ENCODE measurements at places on chromosomes 1 and 21.

DNA sequence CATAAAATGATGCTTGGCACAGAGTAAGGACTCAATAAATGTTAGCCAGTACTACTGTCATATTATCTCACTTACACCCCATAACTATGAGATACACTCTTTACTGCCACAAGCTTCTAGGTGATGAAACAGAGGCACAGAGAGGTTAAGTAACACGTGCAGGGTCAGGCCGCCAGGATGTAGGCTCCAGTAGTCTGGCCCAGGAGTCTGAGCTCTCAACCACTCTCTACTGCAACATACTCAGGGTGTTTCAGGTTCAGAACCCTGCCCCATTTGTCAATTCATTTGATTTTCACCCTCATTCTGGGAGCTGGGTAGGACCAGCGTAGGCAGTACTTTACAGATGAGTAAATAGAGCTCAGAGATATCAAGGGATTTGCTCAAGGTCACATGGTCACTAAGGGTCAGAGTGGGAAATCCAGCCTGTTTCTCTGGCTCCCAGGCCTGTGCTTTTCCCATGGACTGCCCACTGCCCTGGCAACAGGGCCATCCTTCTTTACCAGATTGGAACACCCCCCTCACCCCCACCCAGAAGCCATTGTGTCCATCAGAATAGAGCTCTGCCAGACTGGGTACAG lies 21.2 kb downstream of the IQGAP3 start:
- H3K4me3 ChIP-seq = no peak overlapping the region
- no peaks in the 10 kb centered on the region for H3K36me3 ChIP-seq
- no peak for DNase-seq
- peaks cover 58% of the 10 kb centered on the region for H3K4me1 ChIP-seq
- no peaks in the 10 kb centered on the region for H3K27me3 ChIP-seq

DNA sequence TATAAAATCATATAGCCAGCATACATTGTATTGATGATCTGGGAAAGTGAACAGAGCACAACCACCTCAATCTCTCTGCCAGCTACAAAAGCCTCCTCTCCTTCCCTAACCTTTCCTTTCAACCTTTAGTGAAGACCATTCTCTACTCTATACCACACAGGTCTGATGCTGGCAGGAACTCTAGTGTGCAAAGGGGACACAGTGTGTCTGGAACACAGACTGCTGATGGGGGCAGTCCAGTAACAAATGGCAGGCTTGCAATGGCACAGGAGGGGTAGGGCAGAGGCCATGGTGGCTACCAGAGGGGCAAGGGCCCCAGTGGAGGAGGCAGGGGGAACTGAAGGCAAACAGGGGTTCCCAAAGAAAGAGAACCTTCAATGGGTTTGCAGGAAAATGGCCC lies 37.0 kb downstream of the CEP170 start:
- H3K4me1 ChIP-seq = peaks cover 7% of the 10 kb centered on the region
- H3K4me3 ChIP-seq = no peak overlapping the region
- no peaks in the 10 kb centered on the region for H3K27me3 ChIP-seq
- H3K27ac ChIP-seq = peak overlapping the region; percentile 47
- peaks cover 48% of the 10 kb centered on the region for H3K36me3 ChIP-seq

- no peak overlapping the region for H3K27ac ChIP-seq
- no peak for DNase-seq
- peaks cover 50% of the 10 kb centered on the region for H3K27me3 ChIP-seq
- H3K4me1 ChIP-seq = peaks cover 11% of the 10 kb centered on the region
- peak overlapping the region; percentile 89 for H3K4me3 ChIP-seq
Measured at GRCh38 chr1:230869500-230869899, 1.2 kb upstream of the C1orf198 start.

- H3K36me3 ChIP-seq = peaks cover 5% of the 10 kb centered on the region
- DNase-seq = no peak
- peaks cover 1% of the 10 kb centered on the region for H3K4me1 ChIP-seq
- no peak overlapping the region for H3K27ac ChIP-seq
- H3K27me3 ChIP-seq = no peaks in the 10 kb centered on the region
Measured at GRCh38 chr21:36524477-36524876, 44.6 kb upstream of the CLDN14 start.

- no peaks in the 10 kb centered on the region for H3K27me3 ChIP-seq
- DNase-seq = no peak
- no peak overlapping the region for H3K4me3 ChIP-seq
- H3K27ac ChIP-seq = no peak overlapping the region
Measured at GRCh38 chr1:119410961-119411360, 4.0 kb upstream of the HSD3B2 start.

- no peak for DNase-seq
- H3K27me3 ChIP-seq = no peaks in the 10 kb centered on the region
- H3K4me3 ChIP-seq = no peak overlapping the region
- H3K36me3 ChIP-seq = peaks cover 76% of the 10 kb centered on the region
- H3K4me1 ChIP-seq = peaks cover 59% of the 10 kb centered on the region
Measured at GRCh38 chr1:221728037-221728505, 13.8 kb downstream of the DUSP10 start.

DNA sequence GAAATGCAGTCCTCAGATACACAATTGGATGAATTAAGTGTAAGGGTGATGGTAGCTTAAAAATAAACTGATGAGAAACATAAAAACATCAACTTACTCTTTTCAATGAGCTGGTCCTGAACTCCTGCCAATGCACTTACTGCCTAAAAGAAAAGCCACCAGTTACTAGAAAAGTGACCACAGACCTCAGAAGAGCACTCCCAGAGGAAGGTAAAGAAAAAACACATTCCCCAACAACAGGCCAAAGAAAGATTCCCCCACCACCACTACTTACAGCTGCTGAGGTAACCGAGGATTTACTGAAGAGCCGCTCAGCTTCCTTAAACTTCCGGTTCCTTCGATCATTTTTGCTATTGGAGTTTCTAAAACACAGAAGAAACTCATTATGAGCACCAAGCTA lies 5.4 kb downstream of the MEAF6 start:
- no peak overlapping the region for H3K4me3 ChIP-seq
- no peak for DNase-seq
- H3K27ac ChIP-seq = no peak overlapping the region
- H3K27me3 ChIP-seq = no peaks in the 10 kb centered on the region
- H3K4me1 ChIP-seq = peaks cover 29% of the 10 kb centered on the region
- peaks cover 48% of the 10 kb centered on the region for H3K36me3 ChIP-seq

DNA sequence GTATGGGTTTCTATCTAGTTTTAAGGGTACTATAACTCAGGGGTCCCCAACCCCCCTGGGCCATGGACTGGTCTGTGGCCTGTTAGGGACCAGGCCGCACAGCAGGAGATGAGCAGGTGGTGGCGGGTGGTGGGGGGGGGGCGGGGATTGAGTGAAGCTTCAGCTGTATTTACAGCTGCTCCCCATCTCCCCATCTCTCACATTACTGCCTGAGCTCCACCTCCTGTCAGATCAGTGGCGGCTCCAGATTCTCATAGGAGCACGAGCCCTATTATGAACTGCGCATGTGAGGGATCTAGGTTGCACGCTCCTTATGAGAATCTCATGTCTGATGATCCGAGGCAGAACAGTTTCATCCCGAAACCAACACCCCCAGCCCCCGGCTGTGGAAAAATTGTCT lies 95.1 kb upstream of the SLC45A1 start:
- no peak overlapping the region for H3K27ac ChIP-seq
- H3K27me3 ChIP-seq = peaks cover 46% of the 10 kb centered on the region
- H3K4me3 ChIP-seq = no peak overlapping the region
- H3K36me3 ChIP-seq = peaks cover under 1% of the 10 kb centered on the region
- H3K4me1 ChIP-seq = peaks cover 5% of the 10 kb centered on the region
- no peak for DNase-seq

GRCh38 chr1:109198043-109198695 lies 15.5 kb upstream of the SARS1 start:
- H3K27me3 ChIP-seq = peaks cover 6% of the 10 kb centered on the region
- no peak for DNase-seq
- peaks cover 32% of the 10 kb centered on the region for H3K4me1 ChIP-seq
- no peak overlapping the region for H3K4me3 ChIP-seq
- H3K36me3 ChIP-seq = no peaks in the 10 kb centered on the region

GRCh38 chr1:83960669-83961277 lies 38.2 kb downstream of the TTLL7 start:
- H3K4me3 ChIP-seq = no peak overlapping the region
- H3K36me3 ChIP-seq = no peaks in the 10 kb centered on the region
- DNase-seq = no peak
- no peaks in the 10 kb centered on the region for H3K4me1 ChIP-seq
- H3K27ac ChIP-seq = no peak overlapping the region
- H3K27me3 ChIP-seq = no peaks in the 10 kb centered on the region

DNA sequence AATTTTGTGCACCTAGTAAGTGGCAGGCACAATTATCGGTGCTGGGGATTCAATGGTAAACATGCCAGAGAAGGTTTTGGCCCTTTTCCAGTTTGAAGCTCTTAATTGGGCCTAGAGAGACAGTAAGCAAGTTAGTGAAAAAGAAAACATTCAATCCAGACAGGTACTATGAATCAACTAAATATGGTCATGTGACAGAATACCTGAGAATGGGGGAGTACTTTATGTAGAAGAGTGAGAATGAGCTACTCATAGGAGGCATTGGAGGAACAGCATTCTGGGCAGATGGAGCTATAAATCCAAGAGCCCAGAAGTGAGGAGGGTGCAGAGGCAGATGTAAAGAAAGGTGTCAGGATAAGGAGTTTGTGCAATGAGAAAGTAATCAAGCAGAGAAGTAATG lies 1017.9 kb downstream of the ADGRL2 start:
- H3K4me1 ChIP-seq = peaks cover 7% of the 10 kb centered on the region
- H3K27me3 ChIP-seq = no peaks in the 10 kb centered on the region
- H3K36me3 ChIP-seq = no peaks in the 10 kb centered on the region

DNA sequence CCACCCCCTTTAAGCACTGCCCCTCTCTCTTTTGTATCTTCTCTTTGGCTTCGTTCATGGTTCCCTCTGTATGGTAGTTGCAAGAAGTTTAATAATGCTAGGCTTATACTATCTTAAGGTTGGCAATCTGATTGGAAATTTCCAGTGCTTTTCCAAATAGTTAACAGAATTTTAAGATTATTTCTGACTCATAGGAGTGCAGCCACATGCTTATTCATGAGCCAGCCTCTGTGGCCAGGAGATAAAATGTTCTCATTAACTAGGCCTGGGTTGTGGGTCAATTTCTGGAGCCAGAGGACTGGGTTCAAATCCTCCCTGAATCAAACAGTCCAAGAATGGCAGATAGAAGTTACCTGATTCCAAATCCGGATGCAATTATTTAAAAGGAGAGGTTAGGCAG lies 103.1 kb downstream of the ATP6V1G3 start:
- no peak overlapping the region for H3K27ac ChIP-seq
- H3K4me1 ChIP-seq = peaks cover 5% of the 10 kb centered on the region
- DNase-seq = no peak
- H3K4me3 ChIP-seq = no peak overlapping the region

- peaks cover 17% of the 10 kb centered on the region for H3K4me1 ChIP-seq
- H3K36me3 ChIP-seq = no peaks in the 10 kb centered on the region
- no peak overlapping the region for H3K27ac ChIP-seq
- H3K27me3 ChIP-seq = peaks cover 7% of the 10 kb centered on the region
Measured at GRCh38 chr21:43646550-43647260, 12.6 kb downstream of the HSF2BP start.

DNA sequence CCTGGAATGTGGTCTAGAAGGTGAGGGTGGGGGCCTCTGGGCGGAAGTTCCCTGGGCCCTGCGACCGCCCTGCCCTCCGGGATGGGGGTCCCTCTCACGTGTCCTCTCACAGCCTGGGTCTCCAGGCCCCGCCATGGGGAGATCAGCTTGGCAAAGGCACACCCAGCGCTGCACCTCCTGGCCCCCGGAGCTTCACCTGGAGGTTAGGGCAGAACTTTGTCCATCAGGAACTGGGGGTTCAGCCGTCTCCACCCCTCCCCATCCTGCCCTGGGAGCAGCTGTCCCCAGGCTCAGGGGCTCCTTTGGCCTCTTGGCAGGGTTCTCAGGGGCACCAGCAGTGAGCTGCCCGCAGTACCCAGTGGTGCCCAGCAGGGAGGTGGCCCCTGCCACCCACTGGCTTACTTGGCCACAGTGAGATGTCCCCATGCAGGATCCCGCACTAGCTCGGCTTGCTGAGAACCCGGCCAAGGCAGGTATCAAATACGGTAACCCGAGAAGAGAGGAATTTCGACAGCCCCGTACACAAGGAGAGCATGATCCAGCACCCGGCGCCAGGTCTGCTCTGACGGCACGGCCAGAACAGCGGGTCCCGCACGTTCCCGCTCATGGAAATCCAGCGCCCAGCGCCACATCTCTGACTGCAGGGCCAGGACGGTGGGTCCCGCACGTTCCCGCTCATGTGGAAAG lies 36.7 kb downstream of the RRP1 start:
- H3K27me3 ChIP-seq = peaks cover 13% of the 10 kb centered on the region
- no peak for DNase-seq
- H3K4me1 ChIP-seq = peaks cover 6% of the 10 kb centered on the region
- H3K27ac ChIP-seq = no peak overlapping the region
- H3K36me3 ChIP-seq = no peaks in the 10 kb centered on the region

GRCh38 chr1:177710696-177711620 lies 258.9 kb downstream of the SEC16B start:
- H3K4me1 ChIP-seq = no peaks in the 10 kb centered on the region
- no peaks in the 10 kb centered on the region for H3K36me3 ChIP-seq
- no peak overlapping the region for H3K4me3 ChIP-seq
- no peak overlapping the region for H3K27ac ChIP-seq
- no peaks in the 10 kb centered on the region for H3K27me3 ChIP-seq

DNA sequence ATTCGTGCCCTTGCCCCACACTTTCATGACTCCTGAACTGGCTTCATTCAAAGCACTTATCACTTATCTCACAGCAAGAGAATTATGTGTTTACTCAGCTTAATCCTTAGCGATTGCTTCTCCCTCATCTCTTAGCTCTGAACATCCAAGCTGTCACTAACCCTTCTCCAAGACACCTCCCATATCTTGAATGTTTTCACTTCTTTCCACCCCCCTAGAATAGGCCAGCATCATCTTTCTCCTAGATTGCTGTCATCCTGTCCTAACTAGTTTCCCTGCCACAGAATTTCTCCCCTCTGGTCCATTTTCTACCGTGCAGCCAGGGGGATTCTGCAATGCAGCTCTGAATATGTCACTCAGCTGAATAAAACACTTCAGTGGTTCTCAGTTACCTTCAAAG lies 68.6 kb upstream of the SPATA6 start:
- no peak overlapping the region for H3K27ac ChIP-seq
- H3K4me3 ChIP-seq = no peak overlapping the region
- H3K27me3 ChIP-seq = peaks cover 10% of the 10 kb centered on the region
- no peak for DNase-seq
- H3K36me3 ChIP-seq = no peaks in the 10 kb centered on the region
- peaks cover 8% of the 10 kb centered on the region for H3K4me1 ChIP-seq

- H3K36me3 ChIP-seq = peaks cover 5% of the 10 kb centered on the region
- H3K4me1 ChIP-seq = peaks cover 11% of the 10 kb centered on the region
- no peak for DNase-seq
- H3K27me3 ChIP-seq = peaks cover 24% of the 10 kb centered on the region
- H3K27ac ChIP-seq = no peak overlapping the region
Measured at GRCh38 chr21:44626262-44626661, 631 bp upstream of the KRTAP10-9 start.

- H3K27ac ChIP-seq = no peak overlapping the region
- no peaks in the 10 kb centered on the region for H3K36me3 ChIP-seq
- H3K4me3 ChIP-seq = no peak overlapping the region
- no peaks in the 10 kb centered on the region for H3K27me3 ChIP-seq
Measured at GRCh38 chr1:234861761-234862160, 251.8 kb upstream of the IRF2BP2 start.

Measured in stimulated activated naive B cell treated with anti-CD40 and anti-IgM and Interleukin-4, amounts not matched to agents 10 μg/mL and 1 μg/mL and 100 μg/mL, for 72 hours (primary cell).